ENCODE measurements at places on chromosomes 3 and 15.

- DNase-seq = no peak
These were observed 76.2 kb upstream of the PLCL2 start for GRCh38 chr3:16808393-16809107.

- DNase-seq = peak; percentile 20
These were observed 34.1 kb downstream of the AKAP13 start for GRCh38 chr15:85414495-85414894.

- DNase-seq = no peak
These were observed 26.7 kb upstream of the JMJD7 start for GRCh38 chr15:41801185-41801584.

- DNase-seq = no peak
These were observed 45.1 kb downstream of the SGO1 start for GRCh38 chr3:20140881-20141280.

DNA sequence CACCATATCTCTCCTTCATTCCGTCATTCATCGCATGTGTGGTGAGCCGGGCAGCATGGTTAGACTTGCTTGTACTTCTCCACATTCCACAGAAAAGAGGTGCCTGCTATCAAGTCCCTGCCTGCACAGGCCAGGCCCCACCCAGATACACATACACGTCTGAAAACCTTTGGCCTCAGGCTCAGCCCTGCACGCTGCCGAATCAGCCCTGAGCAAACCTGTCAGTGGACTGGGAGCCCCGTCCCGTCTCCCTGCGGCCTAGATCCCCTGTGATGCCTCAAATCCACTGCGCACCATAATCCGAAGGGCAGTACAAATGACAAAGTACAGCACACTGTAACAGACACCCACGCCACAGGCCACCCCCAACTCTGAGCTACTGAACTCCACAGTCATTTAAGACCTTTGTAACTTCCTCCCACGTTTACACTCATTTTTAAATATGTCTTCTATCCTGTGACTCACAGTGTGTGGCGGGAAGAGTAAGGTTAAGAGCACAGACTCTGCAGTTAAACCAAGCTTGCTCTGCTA lies 67.1 kb downstream of the MB21D2 start:
- DNase-seq = no peak

DNA sequence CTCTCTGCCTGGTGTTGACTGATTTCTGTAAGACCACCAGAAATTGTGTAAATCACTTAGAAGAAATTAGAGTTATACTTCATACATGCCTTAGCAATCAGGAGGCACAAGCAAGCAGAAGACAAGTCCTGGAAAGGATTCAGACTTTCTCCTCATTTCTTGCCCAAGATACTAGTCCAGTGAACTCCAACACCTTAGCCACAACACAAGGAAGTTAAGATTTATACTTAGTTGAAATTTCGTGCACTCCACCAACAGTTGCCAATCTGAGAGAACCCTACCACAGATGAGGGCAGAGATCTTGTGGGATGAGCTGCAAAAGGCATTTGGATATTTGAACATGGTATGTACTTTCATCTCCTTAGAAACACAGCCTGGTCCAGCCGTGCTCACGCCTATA lies 2.3 kb downstream of the P3H2 start:
- no peak for DNase-seq

DNA sequence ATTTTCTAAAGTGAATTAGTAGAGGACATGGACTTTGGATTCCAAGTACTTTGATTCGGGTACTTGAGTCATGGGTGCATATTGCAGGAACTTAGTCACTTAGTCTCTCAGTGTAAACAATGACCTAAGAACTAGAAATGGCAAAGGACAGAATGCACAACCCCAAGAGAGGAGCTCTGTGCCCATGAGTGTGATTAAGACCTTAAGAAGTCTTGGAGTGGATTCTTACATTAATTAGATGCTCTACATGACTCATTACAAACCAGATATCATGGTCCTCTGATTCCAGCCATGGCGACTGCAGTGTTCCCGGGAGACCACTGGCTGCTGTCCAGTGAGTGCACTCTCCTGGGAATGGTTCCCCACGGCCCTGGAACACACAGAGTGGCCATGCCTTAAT lies 251.5 kb downstream of the GABRG3 start:
- no peak for DNase-seq

GRCh38 chr3:13579063-13579462 lies 30.1 kb downstream of the FBLN2 start:
- no peak for DNase-seq

DNA sequence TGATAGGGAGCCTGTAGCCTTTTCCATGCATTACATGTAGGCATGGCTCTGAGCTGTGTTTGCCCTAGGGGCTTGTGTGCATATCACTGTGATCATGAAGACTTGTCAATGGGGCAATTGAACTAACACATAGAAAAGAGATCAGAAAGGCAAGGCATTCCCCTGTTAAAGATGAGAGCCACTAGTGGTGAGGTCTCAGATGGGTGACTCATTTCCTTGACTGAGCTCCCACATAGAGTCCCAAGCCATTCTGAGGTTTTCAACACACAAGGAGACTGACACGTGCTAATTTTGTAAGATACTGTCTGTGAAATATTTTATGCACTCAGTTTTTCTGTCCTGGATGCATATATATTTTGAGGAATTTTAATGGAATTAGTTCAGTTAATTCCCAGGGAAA lies 53.8 kb downstream of the SAMMSON start:
- DNase-seq = no peak

DNA sequence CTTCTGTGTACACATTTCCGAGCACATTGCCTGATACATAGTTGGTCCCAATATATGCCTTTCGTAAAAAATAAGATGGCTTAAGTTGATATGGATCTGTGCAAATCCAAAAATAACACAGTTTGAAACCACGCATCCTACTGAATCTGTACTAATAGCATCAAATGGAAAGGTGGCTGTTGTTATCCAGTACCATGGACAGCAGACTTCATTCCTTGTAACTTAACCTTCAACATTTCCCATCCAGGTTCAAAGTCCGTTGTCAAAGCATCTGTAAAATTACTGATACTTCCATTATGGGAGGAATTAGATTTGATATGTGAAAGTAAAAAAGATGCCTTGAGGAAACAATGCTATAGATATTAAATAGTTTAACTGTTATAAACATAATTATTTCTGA lies 65.5 kb upstream of the C3orf49 start:
- no peak for DNase-seq
